ENCODE measurements at places on chromosomes 2 and 18.

GRCh38 chr18:3248658-3249359 lies 1.2 kb downstream of the MYL12A start:
- peak; percentile 63 for DNase-seq

DNA sequence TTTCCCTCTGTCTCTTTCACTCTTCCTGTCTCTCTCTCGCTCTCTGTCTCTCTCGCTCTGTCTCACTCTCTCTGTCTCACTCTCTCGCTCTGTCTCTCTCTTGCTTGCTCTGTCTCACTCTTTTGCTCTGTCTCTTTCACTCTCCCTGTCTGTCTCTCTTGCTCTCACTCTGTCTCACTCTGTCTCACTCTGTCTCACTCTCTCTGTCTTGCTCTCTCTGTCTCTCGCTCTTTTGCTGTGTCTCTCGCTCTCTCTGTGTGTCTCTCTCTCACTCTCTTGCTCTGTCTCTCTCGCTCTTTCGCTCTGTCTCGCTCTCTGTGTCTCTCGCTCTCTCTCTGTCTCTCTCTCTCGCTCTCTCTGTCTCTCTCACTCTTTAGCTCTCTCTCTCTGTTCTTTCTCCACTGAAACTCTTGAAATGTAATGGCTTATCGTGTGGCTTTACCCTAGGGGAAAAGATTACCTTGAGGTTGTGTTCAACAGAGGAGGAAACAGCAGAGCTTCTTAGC lies 22.9 kb downstream of the INPP1 start:
- DNase-seq, result no peak

DNA sequence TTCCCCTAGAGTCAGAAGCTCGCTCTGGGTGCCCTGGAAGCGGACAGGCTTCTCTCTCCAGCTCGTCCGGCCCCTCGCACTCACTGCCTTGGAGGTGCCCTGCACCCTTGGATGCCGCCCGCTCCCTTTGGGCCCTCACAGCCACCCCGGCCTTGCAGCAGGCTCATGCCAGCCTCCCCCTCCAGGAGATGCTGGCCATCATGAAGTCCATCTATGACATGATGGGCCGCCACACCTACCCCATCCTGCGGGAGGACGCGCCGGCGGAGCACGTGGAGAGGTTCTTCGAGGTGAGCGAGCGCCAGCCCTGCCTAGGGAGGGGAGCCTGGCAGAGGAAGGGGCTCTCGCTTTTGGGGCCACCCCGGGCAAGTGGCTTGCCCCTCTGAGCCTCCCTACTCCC lies 20.3 kb upstream of the FAHD2A start:
- DNase-seq, result no peak

- peak; percentile 72 for DNase-seq
Measured at GRCh38 chr2:214604861-214605260, 194.0 kb downstream of the VWC2L start.

DNA sequence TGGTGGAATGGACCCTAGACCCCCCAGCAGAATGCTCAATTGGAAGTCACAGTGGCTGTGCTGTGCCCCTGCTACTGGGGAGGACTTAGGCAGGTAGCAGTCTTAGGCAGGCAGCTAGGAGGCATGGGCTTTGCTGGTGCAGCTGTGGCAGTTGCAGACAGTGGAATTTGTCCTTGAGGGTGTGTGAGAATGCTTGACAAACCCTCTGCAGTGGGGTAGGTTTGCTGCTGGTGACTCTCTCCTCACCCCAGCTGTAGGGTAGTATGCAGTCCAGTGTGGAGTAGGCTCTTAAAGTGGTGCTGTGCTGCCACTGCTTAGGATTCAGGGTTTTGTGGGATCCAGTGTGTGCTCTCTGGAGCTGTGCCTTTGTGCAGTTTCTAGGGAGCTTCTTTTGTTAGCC lies 61.3 kb downstream of the NUP35 start:
- DNase-seq, result no peak

- no peak for DNase-seq
Measured at GRCh38 chr2:36584148-36584794, 13.7 kb downstream of the FEZ2 start.

DNA sequence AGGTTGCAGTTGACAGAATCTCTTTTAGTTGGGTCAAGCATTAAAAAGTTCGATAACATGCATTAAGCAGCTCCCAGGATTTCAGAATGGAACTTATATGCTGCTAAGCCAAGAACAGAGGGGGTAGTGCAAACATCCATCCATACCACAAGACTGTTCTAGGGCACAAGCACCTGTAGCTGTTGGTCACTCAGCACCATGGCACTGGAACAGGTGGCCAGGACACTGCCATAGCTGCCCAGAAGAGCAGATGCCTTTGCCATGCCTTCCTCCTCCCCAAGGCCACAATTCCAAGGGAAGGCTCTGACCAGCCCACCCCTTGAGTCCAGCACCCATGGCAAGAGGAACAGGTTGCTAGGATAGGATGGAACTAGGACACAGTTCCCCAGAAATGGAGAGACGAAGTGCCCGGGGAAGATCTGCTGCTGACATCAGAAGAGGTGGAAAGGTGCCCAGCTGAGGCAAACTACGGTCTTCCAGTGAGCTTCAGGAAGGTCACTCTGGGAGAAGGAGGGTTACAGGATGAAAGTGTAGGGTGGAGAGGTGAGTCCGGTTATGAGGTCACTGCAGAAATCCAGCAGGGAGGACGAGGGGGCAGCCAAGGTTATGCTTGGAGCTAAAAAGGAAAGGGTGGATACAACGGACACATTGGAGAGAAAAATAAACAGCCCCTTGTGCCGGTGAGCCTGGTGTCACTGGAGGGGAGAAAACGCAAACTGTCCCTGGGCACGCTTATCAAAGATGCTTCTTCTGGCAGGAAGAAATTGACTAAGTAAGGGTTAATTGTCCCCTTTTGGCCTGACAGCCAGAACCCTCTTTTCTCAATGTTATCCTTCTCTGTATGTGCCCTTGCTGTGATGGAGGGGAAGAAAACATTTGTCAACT lies 41.9 kb downstream of the C1QL2 start:
- no peak for DNase-seq

DNA sequence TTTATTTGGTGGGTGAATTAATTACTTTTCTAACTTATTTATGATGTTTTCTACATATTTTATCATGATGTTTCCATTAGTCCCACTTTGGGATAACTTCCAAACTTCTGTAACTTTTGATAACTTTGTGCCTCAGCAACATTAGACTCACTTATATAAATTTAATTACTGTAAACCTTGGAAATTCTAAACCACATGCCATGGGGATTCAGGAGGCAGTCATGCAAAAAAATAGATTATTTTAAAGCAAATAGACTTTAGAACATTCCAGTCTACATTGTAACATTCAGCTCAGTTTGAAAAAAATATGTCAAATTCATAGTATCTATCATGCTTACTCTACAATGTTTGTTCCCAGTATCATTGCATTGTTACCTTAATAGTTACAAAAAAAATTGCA lies 728.5 kb upstream of the NRXN1 start:
- no peak for DNase-seq

DNA sequence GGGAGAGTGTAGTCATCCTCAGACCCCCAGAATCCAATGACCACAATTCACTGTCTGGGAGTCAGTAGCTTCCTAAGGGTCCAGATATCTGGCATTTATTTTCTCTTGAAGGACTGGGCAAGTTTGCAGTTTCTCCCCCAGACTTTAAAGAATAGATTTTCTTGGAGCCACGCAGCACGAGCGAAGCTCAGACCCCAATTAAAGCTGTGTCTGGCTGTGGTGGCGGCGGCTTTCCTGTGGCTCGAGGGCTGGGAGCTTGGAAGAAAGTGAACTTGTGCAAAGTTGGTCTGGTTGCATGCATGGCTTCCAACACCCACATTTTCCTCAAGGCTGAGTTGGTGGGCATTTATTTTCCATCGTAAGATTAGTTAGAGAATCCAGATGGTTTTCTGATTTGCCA lies 105.0 kb downstream of the ACKR3 start:
- DNase-seq, result no peak

GRCh38 chr2:196219671-196220070 lies 48.3 kb upstream of the STK17B start:
- DNase-seq, result no peak

DNA sequence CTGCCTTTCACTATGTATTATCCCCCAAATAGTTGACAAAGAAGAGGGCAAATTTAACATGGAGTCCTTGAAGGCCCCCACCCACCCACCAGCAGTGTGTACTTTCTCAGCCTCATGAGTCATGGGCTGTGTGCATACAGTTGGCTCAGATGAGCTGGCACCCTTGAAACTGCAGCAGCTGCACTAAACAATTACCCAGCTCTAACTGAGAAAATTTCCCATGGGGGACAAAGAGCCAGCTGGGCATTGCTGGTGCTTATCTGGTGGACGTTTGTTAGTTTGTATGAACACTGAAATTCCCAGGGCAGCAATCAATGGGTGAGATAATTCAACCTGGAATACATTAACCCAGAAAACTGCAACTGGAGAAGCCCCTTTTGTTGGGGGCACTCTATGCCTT lies 131.7 kb downstream of the GCA start:
- no peak for DNase-seq

GRCh38 chr2:74029714-74030397 lies 45.1 kb downstream of the TET3 start:
- no peak for DNase-seq

GRCh38 chr18:9701609-9702349 lies 6.3 kb upstream of the RAB31 start:
- DNase-seq, result no peak

All from fibroblast of upper back skin (primary cell).